NCI-H187 (cell line): ENCODE measurements at places on chromosomes 12 and 14.

- no peak for DNase-seq
These were observed 135.4 kb downstream of the TPH2 start for GRCh38 chr12:72074065-72074464.

- DNase-seq, result no peak
These were observed 86.3 kb downstream of the PLEKHG3 start for GRCh38 chr14:64790478-64790877.

DNA sequence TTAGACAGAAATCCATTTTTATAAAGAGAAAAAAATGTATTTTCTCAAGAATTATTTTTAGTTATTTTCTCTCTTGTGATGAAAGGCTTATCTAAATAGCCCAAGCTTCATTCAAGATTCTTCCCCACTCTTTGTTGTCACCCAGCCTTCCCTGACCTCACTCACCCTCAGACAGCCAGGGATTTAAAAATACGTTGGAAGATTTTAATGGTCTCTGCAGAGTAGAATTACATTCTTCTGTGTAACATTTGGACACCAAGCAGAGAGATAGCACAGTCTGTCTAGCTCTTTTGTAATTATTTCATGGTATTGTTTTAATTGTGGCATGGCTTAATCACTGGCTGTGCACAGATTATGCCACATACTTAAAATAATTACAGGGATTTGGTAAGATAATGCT, 130.3 kb downstream of the IGF1 start:
- no peak for DNase-seq

GRCh38 chr14:98689951-98690350, 582.0 kb downstream of the BCL11B start:
- DNase-seq, result no peak

DNA sequence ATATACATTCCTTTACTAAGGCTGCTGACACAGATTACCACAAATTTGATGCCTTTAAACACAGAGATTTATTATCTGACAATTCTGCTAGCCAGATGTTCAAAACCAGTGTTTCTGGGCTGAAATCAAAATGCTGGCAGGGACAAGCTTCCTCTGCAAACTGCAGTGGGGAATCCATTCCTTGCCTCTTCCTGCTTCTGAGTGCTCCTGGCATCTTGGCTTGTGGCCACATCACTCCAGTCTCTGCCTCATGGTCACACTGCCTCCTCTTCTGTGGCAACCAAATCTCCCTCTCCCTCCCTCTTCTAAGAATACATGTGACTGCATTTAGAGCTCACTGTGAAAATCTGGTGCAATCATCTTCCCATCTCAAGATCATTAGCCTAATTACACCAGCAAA, 235.7 kb downstream of the TTC8 start:
- no peak for DNase-seq
